ENCODE measurements at places on chromosomes 1 and 21.

GRCh38 chr1:100708476-100709062 is 11.0 kb upstream of the VCAM1 start:
- DNase-seq: no peak

DNA sequence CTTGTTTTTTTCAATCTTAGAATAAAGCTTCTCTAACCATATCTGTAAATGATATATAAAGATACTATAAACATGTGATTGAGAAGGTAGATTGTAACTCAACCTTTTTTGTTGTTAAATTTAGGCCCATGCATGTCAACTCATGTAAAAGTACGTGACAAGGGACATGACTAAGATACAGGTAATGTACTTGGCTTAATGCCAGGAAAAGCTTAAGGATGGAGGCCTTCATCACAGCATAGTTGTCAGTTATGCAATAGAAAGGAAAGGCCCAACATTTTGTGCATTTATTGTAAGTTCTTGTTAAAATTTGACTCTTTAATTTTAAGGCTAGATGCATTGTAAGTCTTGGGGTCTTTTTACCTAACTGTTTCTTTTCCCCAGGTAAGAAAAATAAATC is 305.1 kb downstream of the LTN1 start:
- no peak for DNase-seq

DNA sequence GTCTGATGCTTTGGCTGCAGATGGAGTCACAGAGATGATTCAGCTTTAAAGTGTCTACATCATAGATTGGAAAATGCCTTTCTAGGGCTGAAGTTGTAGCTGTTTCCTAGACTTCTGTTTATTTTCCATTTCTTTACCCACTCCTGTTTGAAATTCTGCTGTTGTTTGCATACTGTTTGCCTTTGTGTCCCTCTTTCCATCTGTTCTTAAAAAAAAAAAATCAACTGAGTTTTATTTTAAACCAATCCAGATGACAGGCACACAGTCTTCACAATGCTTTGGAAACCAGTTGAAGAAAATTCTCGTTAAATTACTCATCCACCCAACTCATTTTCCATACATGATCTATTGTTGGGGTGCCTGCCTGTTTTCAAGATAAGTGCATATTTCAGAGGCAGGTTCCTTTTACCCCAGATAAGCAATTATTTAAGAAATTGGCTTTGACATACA is 245.9 kb downstream of the DISC1 start:
- no peak for DNase-seq

GRCh38 chr21:34824314-34824713 is 155.5 kb downstream of the CLIC6 start:
- DNase-seq: no peak

DNA sequence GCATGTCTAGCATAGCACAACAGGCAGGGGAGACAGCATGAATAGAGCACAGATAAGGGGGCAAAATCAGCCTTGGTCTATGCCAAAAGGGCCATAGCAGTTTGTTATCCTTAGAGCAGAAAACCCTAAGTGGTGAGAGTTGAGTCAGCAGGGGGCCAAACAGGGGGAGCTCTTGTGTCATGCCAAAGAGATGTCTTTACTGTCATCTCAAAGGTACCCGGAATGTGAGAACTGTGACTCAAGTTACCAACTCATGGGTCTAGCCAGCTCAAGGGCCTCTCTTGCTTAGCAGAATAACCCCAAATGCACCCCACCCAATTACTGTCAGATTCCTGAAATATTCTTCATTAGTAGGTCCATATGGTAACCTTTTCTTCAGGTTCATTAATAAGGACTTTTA is 45.9 kb upstream of the NRDC start:
- no peak for DNase-seq

DNA sequence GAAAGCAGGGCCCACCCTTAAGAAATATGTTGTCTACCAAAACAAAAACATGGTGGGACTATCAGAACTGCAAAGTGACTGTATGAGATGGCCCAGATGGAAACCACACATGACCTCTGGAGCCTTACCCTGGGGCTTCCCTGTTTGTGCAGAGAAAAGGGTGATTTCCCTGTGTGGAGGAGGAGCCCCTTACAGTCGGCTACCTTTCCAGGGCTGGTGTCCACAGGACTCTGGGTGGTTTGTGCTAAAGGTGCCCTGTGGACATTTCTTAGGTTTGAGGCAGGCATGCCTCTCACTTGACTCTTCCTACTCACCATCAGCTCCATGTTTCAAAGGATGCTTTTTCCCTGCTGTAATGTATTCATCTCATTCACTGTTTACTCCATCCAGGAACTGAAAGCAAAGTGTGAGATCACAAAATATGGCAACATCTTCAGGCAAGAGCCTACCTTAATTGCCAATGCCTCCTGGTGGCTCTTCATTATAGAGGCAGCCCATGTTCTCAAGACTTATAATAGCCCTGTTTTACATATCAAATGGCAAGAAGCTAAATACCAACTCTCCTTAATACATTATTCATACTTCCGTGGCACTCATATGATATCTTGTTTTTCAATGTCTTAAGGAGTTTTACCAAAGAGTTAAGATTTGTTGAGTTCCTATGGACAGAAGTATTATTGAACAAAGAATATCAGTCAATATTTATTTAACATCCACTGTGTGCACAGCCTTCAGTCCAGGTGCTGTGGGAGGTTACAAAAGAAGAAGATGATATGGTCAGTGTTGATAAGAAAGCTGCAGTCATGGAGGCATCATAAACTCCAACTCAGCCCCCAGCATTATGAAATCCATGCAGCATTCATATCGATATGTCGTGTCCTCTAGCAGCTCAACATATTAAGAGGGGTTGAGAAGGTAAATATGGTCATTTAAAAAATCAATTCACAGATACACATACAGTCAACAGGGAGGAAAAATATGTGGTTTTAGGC is 15.5 kb upstream of the TFF3 start:
- DNase-seq: no peak

GRCh38 chr1:205275916-205276688 is 45.4 kb downstream of the NUAK2 start:
- no peak for DNase-seq

- no peak for DNase-seq
These were observed 6.2 kb downstream of the NECTIN4 start for GRCh38 chr1:161082996-161083747.
